Activated CD4-positive, alpha-beta T cell treated with anti-CD3 and anti-CD28 coated beads, Interleukin-2, amount 10 ng/mL, durations not matched to agents 24 days and 14 days (primary cell): ENCODE measurements at places on chromosomes 16 and 17.

DNA sequence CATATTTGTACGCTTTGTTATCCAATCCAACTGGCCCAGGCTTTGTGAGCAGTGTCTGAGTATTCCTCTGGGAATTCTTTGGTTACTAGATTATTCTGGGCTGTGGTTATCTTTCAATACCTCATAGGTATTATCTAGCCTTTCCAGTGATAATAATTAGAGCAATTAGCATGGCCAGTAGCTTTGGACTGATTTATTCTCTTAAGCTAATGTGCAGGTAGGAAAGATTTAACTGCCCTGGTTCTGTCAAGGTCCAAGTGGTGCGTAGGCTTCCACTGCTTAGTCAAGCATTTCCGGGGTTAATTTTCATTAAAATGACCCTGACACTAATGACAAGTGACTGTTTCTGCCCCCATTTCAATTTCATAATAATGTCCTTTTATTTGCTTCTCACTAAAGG, 54.2 kb upstream of the PMFBP1 start:
- no peak for DNase-seq

GRCh38 chr16:70434484-70435260, 4.2 kb downstream of the ST3GAL2 start:
- no peak for DNase-seq

DNA sequence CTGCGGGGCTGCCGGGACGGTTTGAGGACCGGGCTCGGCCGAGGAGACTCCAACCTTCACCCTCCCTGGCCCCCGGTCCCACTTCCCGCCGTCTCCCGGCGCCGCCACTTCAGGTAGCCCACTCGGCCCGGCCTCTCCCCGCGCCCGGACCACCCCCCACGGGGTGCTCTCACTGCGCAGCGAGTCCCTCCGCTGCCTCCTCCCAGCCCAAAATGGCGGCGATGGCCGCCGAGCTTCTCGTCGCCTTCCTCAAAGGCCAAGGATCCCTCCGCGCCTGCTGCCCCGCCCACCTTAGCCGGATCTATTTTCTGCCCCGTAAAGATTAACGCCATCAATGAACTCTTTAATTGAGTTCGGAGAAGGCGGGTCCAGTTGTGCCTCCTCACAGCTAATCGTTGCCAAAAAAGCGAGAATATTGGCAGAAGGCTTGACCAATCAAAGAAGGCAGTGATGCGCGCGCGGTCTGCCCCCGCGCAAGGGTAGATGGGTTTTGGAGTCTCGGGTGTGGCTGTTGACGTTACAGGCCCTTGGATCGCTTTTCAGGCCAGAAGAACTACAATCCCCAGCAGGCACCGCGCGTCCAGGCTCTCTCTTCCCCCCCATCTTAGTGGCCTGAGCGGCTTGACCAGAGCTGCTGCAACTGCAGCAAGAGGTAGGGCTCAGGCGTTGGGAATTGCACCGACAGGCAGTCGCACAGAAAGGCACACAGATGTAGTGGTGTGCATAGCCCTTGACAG, at the start of gene HEXIM2:
HEXIM2 (plus strand) TSS at position 588 of the 737 bp plus-strand sequence. CDS start 919 bp downstream, outside the sequence.
- DNase-seq, result peak; percentile 100

DNA sequence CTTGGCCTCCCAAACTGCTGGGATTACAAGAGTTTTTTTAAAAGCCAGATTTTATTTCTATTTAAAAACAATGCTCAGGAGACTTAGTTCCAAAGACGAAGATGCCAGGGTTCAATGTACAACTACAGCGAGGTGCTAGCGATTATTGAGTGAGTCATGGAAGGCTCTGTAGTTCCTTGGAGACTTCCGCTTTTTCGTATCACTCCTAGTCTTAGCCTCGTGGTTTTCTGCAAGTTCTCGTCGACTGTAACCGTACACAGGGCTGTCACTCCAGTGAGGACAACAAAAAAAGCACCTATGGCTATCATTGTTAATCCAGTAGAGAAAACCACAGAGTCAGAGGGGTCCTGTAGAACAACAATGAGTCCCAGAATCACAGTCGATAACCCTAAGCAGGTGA, 22.7 kb upstream of the ZC3H7A start:
- DNase-seq, result no peak

DNA sequence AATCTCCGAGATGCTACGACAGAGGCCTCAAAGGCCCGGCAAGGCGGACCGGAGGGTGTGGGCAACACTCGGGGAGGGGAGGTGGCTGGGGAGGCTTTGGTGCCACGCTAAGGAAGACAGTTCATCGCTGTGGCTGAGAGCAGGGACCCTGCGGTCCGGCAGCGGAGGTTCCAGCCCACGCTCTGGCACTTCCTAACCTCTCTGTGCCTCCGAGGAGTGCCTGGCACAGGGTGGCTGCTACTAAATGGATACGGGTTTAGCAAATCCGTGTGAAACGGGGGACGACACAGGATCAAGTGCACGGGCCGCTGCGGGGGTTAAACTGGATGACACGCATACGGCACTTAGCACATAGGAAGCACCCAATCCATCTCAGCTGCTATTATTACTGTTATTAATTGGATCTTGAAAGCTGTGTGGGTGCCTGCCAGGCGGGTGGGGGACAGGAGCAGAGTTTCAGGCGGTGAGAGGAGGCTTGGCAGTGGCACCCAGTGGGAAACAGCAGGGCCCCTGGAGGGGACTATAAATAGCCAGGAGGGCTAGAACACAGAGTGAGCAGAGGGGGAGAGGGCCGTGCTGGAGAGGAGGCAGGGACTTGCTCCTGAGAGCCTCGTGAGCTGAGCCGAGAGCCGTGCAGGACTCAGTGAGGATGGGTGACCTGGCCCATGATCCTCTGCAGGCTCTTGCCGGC, 45.0 kb downstream of the ABR start:
- no peak for DNase-seq

- DNase-seq, result no peak
These were observed 151.2 kb upstream of the AXIN2 start for GRCh38 chr17:65712383-65713267.

GRCh38 chr16:4940719-4941118, 3.8 kb upstream of the PPL start:
- no peak for DNase-seq

DNA sequence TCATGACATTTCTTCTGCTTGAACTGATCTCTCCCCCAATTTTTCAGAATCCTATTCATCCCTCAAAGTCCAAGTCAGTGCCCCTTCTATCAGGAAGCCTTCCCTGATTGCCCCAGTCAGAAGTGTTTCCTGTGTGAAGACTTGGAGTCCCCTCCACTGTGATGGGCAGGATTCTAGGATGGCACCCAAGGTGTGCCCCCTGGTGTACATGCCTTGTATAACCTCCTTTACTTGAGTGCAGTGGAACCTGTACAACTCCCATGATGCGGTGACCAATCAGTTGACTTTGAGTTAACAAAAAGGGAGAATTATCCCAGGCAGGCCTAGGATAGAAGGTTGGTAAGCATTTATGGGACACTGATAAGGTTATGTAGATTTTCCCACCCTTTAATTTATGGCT, 23.4 kb downstream of the MYH13 start:
- no peak for DNase-seq
